GM10248 (cell line): ENCODE measurements at places on chromosomes 1 and 21.

- no peak for DNase-seq
These were observed 95.1 kb downstream of the TAS1R2 start for GRCh38 chr1:18764362-18764761.

DNA sequence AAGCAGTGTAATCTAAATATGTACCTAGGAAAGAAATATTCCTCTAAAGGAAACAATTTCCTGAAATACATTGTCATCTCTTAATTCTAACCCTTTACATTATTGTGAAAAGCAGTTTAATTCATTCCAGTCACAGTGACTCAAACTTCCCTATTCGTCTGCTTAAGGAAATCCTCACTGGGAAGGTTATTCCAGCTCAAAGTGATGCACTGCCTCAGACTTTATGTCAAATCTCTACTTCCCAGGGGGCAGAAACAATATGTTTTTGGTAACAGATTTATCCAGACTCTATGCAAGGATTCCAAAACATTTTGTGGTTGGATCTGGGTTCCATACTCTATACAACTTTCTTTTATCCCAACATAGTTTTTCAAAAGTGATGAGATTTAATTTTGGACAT lies 145.2 kb downstream of the NTMT2 start:
- no peak for DNase-seq

DNA sequence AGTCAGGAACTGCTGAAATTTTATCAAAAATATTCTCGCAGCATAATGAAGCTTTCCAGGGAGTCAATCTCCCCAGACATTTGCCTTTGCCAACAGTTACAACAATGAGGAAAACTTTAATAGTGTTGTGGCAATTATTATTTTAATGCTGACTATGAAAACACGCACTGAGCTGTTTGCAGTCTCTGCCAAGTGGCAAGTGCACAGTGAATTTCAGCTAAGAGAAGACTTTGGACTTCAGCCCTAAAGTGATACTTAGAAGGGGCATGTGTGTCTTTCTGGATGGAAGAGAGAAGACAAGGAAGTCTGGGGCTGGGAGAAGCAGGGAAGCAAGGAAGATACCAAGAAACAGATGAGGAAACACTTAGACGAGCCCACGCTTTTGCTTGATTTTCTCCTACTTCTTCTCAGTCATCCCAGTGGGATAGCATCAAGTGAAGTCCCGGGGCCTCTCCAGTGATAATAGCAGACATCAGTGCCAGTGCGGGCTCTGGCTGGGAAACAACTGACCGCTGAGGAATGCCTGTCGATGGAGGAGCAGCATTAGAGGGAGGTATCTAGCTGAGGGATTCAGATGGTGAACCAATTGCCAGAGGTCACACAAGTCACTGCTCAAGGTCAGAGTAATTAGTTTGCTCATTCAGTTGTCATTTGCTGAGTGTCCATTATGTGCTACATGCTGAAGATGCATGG lies 196.3 kb downstream of the TTLL7 start:
- no peak for DNase-seq

- no peak for DNase-seq
These were observed 158.0 kb downstream of the EIF4G3 start for GRCh38 chr1:21018673-21019072.

- peak; percentile 51 for DNase-seq
These were observed at the start of gene SH3D21 for GRCh38 chr1:36306210-36306901. Gene SH3D21, plus strand, starts transcription at chr1:36306368. Its CDS starts 53 bp downstream, at chr1:36306421.

DNA sequence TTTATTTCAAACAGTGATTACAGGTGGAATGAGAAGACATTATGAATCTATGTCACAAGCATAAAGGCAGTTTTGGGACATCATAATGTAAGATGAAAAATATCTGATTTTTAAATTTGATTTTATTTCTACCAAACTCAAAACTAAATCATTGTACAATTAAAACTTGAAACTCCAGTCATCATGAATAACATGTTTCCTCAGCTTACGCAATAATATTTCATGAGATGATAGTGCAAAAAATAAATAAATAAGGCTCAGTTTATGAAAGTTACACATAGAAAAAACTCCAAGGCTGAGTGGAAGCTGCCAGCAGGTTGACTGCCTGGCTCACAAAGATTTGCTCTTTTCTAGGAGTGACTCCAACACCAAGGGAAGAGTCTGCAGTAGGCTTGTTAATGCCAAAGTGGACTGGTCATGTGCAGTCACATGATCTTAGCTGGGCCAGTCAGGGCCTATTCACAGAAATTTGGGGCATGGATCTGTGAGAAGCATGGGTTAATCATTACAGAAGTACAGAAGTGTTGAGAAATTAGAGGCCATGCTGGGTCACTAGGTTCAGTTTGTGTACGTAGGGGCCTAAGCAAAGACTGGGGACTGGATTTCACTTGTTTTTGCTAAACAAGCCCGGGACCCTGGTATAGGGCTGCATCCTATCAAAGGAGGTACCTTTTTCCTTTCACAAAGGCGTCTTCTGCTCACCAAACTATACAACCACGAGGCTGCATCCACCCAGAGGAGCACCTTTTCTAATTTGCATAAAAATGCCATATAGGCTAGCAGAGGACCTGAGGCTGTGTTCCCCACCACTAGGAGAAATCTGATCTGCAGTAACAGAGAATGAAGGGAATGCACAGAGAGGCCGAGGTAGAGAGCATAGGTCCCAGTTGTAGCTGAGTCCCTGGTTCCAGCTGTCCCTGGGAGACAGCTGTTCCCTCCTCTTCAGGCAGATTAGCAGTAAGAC lies 4.9 kb upstream of the ABCA4 start:
- DNase-seq = no peak

GRCh38 chr1:167685844-167686243 lies 35.9 kb upstream of the MPZL1 start:
- DNase-seq = no peak

- DNase-seq = peak; percentile 73
These were observed 26.6 kb upstream of the RGS13 start for GRCh38 chr1:192609110-192610079.

GRCh38 chr1:160409486-160409885 lies 9.1 kb downstream of the VANGL2 start:
- DNase-seq = no peak

GRCh38 chr1:223683586-223684487 lies 18.3 kb upstream of the CAPN8 start:
- peak; percentile 31 for DNase-seq

DNA sequence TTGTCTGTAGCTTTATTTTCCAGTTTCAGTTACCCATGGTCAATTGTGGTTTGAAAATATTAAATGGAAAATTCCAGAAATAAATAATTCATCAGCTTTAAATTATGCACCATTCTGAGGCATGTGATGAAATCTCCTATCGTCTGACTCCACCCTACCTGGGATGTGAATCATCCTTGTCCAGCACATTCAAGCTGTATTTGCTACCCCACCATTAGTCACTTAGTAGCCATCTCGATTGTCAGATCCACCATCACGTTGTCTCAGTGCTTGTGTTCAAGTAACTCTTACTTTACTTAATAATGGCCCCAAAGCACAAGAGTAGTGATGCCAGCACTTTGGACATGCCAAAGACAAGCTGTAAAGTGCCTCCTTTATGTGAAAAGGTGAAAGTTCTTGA lies 4.0 kb downstream of the STPG1 start:
- no peak for DNase-seq

DNA sequence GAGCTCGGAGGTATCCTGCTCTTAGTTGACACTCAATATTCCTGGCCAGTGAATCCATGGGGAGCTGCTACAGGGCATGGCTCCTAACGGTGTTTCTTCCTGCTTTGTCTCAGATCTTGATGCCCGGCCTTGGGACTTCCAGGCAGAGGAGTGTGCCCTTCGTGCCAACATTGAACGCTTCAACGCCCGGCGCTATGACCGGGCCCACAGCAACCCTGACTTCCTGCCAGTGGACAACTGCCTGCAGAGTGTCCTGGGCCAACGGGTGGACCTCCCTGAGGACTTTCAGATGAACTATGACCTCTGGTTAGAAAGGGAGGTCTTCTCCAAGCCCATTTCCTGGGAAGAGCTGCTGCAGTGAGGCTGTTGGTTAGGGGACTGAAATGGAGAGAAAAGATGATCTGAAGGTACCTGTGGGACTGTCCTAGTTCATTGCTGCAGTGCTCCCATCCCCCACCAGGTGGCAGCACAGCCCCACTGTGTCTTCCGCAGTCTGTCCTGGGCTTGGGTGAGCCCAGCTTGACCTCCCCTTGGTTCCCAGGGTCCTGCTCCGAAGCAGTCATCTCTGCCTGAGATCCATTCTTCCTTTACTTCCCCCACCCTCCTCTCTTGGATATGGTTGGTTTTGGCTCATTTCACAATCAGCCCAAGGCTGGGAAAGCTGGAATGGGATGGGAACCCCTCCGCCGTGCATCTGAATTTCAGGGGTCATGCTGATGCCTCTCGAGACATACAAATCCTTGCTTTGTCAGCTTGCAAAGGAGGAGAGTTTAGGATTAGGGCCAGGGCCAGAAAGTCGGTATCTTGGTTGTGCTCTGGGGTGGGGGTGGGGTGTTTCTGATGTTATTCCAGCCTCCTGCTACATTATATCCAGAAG lies 16.7 kb downstream of the ALX3 start:
- DNase-seq = peak; percentile 80

DNA sequence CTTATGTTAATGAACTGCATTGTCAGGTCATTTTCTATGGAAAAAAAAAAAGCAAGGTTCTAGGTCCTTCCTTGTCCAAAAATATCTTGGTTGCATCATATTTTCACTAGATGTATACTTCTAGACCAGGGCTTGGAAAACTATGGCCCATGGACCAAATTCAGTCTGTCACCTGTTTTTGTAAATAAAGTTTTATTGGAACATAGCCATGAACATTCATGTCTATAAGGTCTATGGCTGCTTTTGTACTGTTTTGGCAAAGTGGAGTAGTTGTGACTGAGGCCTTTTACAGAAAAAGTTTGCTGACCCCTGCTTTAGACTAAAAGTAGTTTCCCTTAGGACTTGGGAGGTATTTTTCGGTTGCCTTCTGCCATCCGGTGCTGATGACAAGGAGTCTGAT lies 19.2 kb upstream of the PLA2G2E start:
- no peak for DNase-seq

- DNase-seq = no peak
These were observed 320.8 kb upstream of the ST6GALNAC5 start for GRCh38 chr1:76546354-76546933.

GRCh38 chr1:100308777-100309176 lies 42.8 kb downstream of the RTCA start:
- no peak for DNase-seq

- DNase-seq = no peak
These were observed 4.1 kb upstream of the TMCO1 start for GRCh38 chr1:165772739-165773138.

DNA sequence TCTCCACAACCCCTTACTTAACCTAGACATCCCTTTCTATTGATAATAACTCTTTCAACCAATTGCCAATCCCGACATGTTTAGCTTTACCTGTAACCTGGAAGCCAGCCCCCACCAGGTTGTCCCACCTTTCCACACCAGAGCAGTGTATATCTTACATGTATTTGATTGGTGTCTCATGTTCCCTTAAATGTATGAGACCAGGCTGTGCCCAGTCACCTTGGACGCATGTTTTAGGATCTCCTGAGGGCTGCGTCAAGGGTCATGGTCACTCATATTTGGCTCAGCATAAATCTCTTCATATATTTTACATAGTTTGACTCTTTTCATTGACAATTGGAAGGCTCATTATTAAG lies 5.3 kb upstream of the SLC19A1 start:
- no peak for DNase-seq

GRCh38 chr1:35043498-35043897 lies 11.8 kb upstream of the ZMYM6 start:
- DNase-seq = no peak

- no peak for DNase-seq
These were observed 69.1 kb downstream of the SPSB1 start for GRCh38 chr1:9361630-9362260.

- DNase-seq = no peak
These were observed 79.9 kb downstream of the CNIH3 start for GRCh38 chr1:224696021-224696420.

DNA sequence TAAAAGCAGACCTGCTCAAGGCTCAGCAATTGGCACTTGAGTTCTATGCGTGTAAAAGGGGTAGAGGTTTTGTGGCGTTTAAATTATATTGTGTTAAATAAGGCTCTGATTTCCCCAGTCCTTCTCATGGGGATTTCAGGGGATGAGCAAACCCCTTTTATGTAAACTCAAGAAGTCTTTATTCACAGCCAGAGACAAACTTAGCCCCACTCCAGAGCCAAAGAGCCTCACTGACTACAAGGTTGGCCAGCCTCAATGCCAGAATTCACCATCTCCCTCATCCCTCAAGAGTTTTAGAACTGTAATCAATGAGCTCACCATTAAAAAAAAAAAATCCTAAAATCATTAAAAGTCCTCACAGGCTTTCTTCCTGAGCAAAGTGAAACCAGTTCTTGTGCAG lies 107.8 kb downstream of the SLC30A10 start:
- no peak for DNase-seq

GRCh38 chr1:207876131-207876530 lies 34.8 kb downstream of the CD34 start:
- DNase-seq = no peak

GRCh38 chr1:204725821-204726448 lies 40.4 kb upstream of the LRRN2 start:
- no peak for DNase-seq

- no peak for DNase-seq
These were observed 11.6 kb downstream of the PCBP3 start for GRCh38 chr21:45655124-45655523.
